ENCODE measurements at places on chromosomes 6 and 20.

GRCh38 chr20:17888044-17888443 lies 80.5 kb downstream of the SNX5 start:
- DNase-seq = no peak

GRCh38 chr6:135880066-135880972 lies 28.8 kb downstream of the PDE7B start:
- no peak for DNase-seq

GRCh38 chr20:24436160-24436559 lies 33.3 kb upstream of the SYNDIG1 start:
- DNase-seq = no peak

GRCh38 chr6:1445650-1446330 lies 56.4 kb downstream of the FOXF2 start:
- DNase-seq = no peak

GRCh38 chr6:124297507-124297906 lies 493.8 kb downstream of the NKAIN2 start:
- no peak for DNase-seq

DNA sequence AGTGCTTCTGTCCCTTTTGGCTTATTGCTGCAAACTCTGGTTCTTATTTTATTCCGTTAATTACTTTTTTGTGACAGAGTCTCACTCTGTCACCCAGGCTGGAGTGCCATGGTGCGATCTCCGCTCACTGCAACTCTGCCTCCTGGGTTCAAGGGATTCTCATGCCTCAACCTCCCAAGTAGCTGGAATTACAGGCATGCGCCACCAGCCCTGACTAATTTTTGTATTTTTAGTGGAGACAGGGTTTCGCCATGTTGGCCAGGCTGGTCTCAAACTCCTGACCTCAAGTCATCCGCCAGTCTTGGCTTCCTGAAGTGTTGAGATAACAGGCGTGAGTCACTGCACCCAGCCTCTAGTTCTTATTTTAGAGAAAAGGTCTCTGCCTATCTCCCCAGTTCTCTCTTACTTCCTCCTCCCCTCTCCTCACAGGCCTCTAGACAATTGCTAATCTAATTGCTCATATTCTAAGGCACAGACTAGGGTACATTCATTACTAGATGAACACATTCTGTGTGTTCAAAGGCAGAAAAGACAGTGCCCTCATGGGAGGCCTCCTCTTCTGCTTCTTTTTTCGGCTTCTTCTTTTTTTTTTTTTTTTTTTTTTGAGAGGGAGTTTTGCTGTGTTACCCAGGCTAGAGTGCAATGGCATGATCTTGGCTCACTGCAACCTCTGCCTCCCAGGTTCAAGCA lies 27.0 kb downstream of the EDEM2 start:
- DNase-seq = no peak

DNA sequence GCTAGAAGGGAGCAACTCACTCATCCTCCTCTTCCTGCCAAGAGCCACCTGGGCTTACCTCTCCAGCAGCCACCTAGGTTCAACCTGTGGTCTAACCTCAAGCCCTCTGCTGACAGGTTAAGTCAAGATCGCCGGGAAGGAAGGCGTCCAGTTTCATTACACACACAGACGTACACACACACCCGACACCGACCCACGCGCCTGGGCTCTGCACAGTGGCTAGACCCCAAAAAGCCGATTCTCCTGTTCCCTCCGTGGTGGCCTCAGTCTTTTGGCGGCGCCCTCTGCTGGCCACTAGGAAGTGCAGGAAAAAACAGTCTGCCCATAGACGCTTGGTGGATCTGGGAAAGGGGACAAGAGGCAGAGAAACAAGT lies 52.8 kb downstream of the MRPL14 start:
- DNase-seq = peak; percentile 74

GRCh38 chr20:33030569-33030968 lies 879 bp upstream of the BPIFB6 start:
- no peak for DNase-seq

GRCh38 chr6:4983322-4983721 lies 20.5 kb downstream of the RPP40 start:
- DNase-seq = no peak

DNA sequence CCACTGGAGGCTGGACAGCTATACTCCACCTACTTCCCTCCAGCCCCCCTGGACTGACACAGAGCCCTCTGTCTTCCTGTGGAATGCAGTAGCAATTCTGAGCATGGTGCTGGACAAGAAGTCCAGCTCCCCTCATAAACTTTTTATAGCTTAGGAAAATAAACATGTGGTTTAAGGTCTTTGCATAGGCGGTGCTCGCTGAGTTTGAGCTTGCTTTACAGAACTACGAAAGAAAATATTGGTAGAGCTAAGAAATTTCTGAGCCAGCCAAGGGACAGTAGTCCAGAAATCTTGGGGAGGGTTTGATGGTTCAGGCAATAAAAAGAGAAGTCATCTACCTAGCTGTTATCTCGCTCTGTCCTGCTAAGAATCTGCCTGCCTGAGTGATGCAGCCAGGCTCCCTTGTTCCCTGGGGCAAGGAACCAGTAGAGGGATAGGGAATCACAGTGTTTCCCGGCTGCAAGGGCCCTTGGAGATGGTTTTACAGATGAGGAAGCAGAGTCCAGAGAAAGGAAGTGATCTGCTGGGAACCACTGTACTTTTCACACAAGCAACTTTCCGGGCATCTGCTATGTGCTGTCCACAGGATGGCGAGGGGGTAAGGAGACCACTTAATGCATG lies 343.4 kb downstream of the CDC5L start:
- DNase-seq = no peak

- DNase-seq = no peak
These were observed 51.6 kb upstream of the IMPG1 start for GRCh38 chr6:76124018-76124417.

DNA sequence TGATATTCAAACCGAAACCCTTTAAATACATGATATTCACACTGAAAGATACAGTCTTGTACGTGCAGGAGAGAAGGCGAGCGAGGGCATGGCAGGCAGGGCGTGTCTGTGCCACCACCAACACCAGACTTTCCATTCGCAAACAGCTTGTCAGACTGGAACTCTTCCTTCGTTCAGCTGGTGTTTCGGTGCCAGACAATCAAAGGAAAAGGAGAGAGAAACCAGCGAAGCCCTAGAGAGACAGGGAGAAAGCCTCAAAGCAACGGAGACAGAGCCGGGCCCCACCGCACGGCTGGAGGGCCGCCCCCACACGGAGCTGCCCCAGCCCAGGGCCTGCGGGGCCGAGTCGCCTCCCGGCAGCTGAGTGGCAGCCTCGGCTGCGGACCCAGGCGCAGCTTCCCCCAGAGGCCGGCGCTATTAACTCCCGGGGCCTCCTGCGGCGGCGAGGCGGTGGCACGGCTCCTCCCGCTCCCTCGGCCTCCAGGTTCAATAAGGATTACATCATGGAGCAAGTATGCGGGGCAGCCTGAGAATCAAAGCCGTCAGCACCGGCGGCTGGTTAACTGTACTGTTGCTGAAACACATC lies 32.1 kb upstream of the NR2E1 start:
- peak; percentile 43 for DNase-seq

GRCh38 chr6:142356201-142356883 lies 54.5 kb downstream of the ADGRG6 start:
- DNase-seq = no peak

DNA sequence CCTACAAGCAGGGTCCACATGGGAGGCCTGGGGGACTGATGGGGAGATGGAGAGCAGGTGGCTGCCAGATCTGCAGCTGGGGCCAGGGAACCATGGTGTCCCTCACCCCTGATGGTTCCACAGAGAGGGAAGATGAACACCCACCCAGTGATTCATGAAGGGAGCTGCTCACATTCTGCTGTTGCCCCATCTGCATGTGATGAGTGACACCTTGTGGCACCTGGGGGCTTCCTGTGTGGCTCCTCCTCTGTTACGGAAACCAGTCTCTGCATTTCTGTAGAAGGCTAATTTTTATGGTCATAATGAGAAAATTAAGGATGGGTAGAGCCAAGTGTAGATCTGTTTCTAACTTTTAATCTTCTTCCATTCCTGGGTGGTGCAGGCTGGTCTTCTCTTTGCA lies 217.1 kb downstream of the SMOC2 start:
- no peak for DNase-seq

- no peak for DNase-seq
These were observed 38.1 kb downstream of the CRYBG1 start for GRCh38 chr6:106398621-106399020.

DNA sequence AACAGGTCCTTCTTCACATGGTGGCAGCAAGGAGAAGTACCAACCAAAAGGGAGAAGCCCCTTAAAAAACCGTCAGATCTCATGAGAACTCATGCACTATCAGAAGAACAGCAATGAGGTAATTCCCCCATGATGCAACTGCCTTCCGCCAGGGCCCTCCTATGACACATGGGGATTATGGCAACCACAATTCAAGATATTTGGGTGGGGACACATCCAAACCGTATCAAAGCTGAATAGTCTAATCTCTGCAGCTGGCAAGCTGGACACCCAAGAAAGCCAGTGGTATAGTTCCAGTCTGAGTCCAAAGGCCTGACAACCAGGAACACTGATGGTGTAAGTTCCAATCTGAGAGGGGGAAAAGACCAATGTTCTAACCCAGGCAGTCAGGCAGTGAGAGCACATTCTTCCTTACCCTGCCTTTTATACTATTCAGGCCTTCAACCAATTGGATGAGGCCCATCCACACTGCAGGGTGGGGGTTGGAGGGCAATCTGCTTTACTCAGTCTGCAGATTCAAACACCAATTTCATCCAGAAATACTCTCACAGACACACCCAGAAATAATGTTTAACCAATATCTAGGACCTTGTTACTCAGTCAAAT lies 17.9 kb upstream of the CNKSR3 start:
- DNase-seq = no peak

DNA sequence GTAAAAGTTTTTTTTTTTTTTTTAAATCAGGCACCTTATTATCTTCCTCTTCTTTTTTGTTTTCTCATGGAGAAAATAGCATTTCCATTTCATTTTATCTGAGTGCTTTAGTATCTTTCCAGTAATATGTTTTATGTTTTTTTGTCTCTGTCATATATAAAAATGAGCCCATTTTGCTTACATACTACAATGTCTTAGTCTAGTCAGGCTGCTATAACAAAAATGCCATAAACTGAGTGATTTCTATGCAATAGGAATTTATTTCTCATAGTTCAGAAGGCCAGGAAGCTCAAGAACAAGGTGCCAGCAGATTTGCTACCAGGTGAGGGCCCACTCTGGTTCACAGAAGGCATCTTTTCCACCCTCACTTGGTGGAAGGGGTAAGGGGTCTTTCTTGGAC lies 35.7 kb upstream of the AIG1 start:
- DNase-seq = no peak

- DNase-seq = no peak
These were observed 46.4 kb downstream of the AKAP12 start for GRCh38 chr6:151286214-151286613.

- DNase-seq = no peak
These were observed 152.3 kb downstream of the ISM1 start for GRCh38 chr20:13373400-13373799.

- no peak for DNase-seq
These were observed 24.7 kb upstream of the FANCE start for GRCh38 chr6:35427435-35427834.

DNA sequence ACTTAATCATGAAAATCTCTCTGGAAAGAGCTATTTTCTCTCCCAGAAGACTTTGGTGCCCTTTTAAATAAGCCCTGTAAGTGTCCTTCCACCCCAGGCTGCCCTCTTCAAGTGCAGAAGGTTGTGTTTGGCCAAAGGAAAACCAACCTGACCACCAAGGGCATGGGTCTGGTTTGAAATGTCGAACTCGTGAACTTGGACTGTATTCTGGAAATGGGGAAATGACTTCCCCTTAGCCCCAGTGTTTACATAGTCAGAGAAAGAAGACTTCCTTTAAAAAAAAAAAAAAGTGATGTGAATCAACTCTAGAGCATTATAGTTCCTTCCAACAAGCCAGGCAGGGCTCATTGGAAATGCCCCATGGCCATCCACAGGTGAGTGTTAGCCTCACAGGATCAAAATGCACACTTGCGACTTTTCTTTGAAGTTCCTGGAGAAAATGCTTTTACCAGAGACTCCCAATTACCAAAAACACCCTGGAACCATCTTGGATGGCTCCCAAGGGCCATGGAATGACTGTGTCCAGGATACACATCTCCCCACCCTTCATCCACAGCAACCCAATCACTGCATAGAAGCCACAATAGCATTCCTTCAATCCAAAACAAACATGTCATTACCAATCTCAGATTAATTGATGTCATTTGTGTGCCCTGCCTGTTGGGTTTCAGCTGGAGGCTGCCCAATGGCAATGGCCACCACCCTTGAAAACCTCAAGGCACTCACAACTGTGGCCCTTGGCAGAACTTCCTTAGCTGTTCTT lies 133.8 kb downstream of the CLIC5 start:
- DNase-seq = no peak

DNA sequence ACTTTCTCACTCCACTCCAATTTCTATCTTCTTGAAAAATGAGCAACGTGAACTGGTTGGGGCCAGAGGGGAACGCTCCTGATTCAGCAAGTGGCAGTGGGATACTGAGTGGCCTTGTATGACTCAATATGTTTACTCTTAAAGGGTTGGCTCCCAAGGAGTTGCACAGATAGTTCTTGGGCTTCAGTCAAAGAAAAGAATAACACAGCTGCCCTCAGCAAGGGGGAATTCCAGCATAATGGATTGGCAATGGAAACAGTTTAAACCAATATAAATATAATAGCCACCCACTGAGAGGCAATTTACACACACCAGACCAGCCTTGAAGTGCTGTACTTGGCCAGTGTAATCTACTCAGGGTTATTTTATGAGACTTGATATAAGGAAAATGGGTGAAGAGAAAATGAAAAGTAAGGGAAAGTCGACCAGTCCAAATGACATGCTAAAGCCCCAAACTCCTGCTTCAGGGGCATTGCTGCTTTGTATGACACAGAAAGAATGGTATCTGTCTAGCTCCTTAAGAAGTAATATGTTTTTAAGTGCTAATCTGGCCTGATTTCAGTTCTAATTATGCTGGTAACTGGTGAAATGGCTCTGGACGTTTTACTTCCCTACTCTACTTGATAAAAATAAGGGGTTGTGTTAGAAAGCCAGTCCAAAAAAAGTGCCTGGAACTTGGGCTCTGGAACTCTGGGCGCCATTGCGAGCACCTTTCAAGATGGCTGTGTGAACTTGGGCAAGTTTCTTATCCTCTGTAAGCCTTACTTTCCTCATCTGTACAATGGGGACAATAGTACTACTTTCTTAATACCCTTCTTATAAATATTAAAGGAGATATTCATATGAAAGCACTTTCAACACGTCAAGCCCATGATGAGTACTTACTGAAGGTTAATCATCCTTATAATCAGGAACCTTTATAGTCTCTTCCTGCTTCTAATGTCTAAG lies 712.9 kb upstream of the MAP3K7 start:
- no peak for DNase-seq

DNA sequence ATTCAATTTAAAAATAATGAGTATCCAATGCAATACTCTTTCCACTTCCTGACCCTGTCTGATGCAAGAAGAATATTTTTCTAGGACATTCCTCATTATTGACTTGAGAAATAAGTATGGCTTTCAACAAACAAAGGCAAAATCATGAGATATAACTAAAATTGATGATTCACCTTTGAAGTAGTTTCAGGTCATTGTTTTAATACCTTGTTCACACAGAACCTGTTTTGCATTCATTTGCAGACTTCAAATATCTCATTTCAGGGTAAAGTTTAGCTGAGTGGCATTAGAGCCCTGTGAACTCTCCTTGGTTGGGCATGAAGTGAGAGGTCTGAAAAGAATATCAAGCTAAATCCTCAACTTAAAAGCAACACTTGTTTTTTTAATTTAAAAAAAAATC lies 309.2 kb downstream of the NRN1 start:
- DNase-seq = no peak

All from globus pallidus (tissue), 1 donor.